Immature natural killer cell (primary cell): ENCODE measurements at places on chromosomes 7 and 10.

DNA sequence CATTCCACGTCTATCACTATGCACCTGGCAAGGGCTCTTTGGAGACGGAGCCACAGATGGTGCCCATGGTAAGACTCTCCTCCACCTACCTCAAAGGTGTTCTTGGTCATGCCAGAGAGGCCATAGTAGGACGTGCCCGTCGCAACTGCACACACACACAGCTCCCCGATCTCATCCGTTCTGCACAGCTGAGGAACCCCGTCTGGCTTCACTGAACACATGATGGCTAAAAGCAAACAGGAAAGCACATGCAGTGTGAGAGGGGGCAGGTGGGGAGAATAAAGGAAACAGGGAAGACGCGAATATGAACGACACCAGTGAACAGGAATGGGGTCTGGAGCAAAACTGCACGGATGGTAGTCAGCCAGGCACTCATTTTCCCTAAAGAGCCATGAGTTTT, 230.9 kb downstream of the ZMYND11 start:
- DNase-seq: no peak

GRCh38 chr10:122476333-122476695, 15.0 kb downstream of the HTRA1 start:
- DNase-seq: no peak

DNA sequence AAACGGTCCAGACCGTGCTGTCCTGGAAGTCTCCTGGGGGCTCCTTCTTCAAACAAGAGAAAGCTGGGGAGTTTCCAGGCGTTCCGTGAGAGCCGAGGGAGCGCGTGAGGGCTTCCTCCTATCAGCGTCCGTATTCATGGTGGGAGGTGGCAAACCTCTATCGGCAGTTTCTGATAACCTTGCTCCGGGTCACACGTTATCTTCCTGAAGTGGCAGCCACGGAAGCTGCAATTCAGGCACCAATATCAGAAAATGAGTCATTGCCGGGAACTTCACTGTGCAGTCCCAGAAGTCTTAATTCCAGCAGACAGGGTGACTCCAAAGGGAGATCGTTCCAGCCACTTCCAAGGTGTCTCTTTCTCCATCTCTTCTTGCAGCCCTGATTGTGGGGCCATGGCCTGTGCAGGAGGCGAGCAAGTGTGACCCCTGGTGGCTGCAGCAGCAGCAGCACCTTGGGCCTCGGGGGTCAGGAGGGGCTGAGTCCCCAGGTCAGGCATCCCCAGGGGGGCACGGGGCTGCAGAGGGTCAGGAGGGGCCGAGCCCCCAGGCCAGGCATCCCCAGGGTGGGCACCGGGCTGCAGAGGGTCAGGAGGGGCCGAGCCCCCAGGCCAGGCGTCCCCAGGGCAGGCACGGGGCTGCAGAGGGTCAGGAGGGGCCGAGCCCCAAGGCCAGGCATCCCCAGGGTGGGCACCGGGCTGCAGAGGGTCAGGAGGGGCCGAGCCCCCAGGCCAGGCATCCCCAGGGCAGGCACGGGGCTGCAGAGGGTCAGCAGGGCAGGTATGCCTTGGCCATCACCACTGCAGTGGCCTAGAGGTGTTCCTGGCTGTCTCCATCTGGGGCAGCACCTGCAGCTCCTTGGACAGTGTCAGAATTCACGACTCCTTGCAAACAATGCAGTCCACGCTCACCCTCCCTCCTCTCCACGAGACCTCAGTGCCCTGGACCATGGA, 538.7 kb downstream of the DNAJB6 start:
- DNase-seq: peak; percentile 5

- DNase-seq: no peak
Observed at GRCh38 chr10:111360260-111360925, 283.6 kb downstream of the ADRA2A start.

DNA sequence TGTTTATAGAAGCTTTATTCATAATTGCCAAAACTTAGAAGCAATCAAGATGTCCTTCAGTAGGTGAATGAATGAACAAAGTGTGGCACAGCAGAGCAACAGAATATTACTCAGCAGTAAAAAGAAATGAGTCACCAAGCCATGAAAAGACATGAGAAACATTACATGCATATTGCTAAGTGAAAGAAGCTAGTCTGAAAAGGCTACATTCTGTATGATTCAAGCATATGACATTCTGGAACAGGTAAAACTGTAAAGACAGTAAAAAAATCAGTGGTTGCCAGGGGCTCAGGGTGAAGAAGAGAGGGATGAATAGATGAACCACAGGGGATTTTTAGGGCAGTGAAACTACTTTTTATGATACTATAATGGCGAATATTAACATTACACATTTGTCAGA, 80.9 kb upstream of the APBB1IP start:
- DNase-seq: no peak

DNA sequence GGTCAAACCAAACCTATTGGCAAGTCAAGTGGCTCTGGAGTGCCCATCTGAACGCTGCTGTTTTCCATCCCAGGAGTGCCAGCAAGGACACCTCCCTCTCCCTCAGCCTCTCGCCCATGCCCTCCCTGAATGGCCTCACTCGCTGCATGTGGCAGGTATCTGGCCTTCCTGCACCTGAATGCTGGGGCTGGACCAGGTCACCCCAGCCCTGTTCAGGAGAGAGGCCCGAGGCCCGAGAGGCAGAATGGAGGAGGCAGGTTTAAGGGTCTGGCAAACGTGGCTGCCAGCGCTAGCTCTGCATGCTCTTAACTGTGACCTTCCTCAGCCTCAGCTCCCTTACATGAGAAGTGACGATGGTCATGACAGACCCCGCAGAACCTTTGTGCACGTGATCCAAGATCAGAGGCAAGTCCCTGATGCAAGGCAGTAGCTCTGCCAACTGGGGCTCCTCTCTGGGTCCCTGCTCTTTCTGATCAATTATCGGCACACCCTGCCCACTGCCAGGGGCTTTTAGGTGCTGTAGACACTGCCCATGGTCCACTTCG, 295.7 kb upstream of the ZMIZ1 start:
- no peak for DNase-seq

DNA sequence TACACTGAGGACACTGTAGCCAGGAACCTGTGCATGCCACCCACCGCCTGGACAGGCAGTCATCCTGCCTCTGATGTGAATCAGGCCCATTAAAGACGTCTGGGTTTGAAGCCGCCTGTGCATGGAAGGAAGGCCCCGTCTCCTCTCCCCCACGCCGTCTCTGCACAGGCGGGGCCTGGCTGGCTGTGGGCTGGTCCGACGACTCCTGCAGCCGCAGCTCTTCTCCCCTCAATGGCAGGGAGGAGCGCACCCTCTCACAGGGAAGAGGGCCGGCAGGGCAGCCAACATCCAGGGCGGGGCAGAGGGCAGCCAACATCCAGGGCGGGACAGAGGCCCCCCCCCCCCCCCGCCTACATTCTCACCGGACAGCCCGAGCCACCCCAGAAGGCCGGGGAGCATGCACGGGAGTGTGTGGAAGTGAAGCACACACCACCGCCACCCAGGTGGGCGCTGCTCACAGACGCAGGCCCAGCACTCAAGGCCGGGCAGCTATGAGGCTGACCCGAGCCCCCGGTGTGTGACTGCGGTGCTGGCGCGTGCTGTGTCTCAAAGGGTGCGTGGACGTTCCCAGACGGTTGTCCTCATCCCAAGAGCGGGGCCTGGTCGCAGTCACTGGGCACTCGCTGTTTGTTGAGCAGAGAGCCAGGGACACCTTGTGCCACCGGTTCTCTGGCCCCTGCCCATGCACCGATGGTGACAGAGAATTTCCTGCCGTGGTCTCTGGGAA, 19.1 kb downstream of the DPYSL4 start:
- no peak for DNase-seq

DNA sequence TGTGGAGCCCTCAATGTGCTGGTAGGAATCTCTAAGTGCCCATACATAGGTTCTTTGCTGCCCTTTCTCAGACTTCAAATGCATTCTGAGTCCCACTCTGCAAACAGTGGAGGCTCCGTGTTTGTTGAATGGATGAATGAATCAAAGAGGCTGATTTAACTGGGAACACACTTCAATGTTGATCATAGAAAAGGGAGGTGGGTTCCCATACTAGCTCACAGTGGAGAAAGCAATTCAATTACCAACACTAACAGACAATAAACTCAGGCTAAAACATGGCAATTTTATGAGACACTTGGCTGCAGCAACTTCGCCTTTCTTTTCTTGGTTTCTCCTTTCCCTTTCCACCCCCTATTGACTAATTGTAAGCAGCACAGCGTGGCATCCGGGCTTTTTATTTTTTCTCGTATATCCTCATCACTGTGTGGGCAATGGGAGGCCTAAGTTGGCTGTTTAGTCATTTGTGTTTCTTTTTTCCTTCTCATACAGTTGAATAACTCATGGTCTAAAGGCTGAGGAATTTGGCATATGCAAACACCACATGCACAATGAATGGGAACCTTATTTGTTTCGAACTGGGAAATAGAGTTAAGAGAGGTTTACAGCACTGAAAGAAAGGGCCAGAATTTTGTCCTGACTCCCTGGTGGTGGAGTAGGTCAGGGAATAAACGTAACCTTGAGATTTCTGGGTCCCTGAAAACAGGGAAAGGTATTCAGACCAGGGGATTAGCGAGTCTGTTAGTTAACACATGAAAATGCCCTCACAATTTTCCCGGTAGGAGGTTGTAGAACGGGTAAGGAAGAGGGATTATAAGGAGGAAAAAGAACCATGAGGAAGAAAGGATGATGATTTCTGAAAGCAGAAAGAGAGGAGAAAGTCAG, 858.5 kb downstream of the KCNMA1 start:
- DNase-seq: no peak

DNA sequence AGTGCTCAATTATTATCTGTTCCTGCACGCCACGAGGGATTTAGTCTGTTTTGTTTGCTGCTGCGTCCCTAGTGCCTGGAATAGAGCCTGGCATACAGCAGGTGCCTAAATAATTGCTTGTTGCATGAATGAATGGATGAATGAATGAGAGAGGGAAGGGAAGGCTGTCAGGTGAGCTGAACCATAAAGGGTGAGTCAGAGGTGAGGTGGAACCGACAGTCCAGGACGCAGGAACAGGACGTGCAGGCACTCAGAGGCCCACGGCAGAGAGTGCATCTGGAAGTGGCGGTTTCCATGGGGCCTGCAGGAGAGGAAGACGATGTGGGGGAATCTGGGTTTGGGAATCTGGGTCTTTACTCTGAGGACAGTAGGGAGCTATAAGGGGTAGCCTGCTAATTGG, 17.7 kb upstream of the PPIF start:
- no peak for DNase-seq

DNA sequence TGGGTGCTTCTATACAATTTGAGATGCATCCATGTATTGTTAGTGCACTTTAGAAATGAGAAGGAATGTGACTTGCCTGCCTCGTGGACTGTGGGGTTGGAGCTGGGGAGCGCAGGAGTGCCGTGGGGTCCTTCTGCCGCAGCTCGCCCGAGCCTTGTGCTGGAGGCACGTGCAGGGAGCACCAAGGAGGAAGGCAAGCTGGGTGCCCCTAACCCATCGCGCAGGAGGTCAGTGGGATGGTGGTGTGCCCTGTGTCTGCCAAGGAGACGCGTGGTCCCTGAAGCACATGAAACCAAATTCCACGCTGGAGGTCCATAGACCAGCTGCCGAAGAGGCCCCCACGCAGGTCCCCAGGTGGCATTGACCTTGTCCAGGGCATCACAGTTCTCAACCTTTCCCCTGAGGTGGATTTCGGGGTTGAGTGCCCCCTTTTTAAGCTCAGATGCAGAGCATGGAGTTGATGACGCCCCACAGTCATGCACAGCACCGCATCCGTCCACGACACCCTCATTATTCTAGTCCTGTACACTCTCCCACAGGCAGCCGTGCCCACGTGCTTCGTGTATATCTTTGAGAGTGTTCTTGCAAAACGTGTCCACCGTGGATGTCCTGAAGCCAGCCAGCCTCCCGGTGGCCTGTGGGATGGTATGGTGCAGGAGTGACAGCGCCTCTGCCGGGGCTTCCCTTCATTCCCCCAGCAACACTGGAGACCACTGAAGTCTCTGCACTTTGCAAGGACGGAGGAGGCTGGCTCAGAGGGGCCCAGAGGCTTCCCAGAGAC, 35.5 kb downstream of the FKBP6 start:
- DNase-seq: no peak

GRCh38 chr7:46586406-46586805, 665.3 kb upstream of the IGFBP3 start:
- no peak for DNase-seq

DNA sequence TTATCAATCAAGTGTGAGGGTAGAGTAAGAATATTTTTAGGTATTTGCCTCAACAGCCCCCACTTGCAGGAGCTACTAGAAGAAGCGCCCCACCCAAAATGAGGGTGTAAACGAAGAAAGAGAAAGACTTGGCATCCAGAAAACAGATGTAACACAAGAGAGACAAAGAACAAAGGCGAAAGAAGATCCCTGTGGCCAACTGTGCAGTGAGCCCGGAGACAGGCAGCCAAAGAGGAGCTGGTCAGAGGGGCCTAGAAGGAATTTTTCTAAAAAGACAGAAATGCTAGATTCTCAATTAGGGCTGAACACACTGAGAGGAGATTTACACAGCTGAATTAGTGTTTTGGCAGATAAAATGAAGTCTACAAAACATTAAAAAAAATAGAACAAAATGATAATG, 29.6 kb upstream of the EIF5AL1 start:
- DNase-seq: no peak
